AG10803 (cell line): ENCODE measurements at places on chromosomes 4 and X.
A peak's percentile ranks its signal among the peaks of the same experiment; 100 is the strongest.

- no peak for DNase-seq
These were observed 87.4 kb downstream of the RNF150 start for GRCh38 chr4:141045848-141046247.

DNA sequence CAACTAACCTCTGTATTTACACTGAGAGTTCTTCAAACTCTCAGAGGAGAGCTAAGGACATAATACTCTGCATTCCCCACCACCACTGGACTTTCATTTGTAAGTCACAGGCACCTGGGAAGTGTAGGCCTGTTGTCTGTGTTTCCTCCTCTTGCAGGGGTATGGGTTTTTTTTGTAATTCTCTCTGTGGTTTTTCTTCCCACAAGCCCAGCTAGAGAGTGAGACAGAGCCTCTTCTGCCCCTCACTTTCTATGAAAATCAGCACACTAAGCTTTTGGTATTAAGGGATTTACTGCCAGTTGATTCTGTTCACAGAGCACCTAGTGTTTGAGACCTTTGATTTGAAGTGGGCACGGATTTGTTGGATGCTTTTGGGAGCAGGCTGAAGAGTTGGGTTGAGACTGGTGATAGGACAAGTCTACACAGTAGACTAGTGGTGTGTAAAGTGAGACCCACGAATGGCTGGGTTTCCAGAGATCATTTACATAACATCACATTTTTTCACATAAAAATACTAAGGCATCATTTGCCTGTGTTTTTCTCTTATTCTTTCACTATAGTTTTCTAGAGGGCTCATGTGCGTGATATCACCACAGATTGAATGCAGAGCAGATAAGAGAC lies 28.9 kb upstream of the WDR17 start:
- DNase-seq, result no peak

DNA sequence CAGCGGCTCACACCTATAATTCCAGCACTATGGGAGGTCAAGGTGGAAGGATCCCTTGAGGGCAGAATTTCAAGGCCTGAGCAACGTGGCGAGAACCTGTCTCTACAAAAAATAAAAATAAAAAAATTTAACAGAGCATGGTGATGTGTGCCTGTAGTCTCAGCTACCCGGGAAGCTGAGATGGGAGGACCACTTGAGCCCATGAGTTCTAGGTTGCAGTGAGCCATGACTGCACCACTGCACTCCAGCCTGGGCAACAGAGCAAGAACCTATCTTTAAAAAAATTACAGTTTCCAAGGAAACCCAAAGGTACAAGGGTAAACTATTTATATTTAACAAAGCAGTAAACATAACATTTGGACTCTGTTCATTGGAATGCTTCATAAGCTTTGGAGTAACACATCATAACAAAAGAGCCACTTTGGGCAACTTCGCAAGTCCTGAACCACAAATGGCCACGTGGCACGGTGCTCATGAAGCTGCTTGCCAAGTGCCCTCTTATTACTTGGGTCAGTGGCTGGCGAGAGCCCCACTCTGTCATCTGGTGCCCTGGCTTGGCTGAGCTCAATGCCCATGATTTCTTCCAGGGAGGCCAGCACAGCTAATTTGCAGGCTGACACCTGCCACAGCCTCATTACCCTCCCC lies 165.6 kb downstream of the SH3KBP1 start:
- peak; percentile 58 for DNase-seq

GRCh38 chr4:163587867-163588266 lies 93.4 kb downstream of the TMA16 start:
- no peak for DNase-seq

- DNase-seq, result no peak
These were observed 28.0 kb downstream of the RNF212 start for GRCh38 chr4:1085404-1085799.

- DNase-seq, result no peak
These were observed 404.2 kb downstream of the KCNIP4 start for GRCh38 chr4:21544415-21544814.

DNA sequence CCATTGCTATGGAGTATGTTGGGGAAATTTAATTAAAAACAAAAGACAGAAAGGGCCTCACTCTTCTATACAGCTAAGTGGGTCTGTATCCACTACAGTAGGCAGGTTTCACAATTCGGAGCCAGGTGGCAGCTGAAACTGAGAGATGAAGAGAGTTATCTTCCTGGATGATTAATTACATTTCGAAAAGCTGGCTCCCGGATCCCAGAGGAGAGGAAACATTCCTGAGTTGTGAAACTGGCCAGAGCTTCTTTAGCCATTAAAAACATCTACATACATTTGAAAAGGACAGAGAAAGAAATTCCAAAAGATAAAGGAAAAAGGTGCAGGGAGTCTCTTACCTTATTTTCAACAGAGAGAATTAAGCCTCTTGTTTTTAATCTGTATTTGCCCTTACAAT lies 15.5 kb upstream of the PDZD4 start:
- no peak for DNase-seq
